ENCODE measurements at places on chromosomes 7 and 10. TPM values are rescaled to one million over a fixed set of nuclear protein-coding genes. Genes with fewer than 3 reads are reported as not detected.

Gene UTF1
- 0.26 TPM for polyA plus RNA-seq

Gene AKR1C4
- polyA plus RNA-seq = not detected

Gene GPRIN2
- 4.2 TPM for polyA plus RNA-seq

Gene EPHA1
- 17.9 TPM for polyA plus RNA-seq

Gene EN2
- polyA plus RNA-seq = 0.20 TPM

Gene IDI2
- polyA plus RNA-seq = not detected

Gene CFAP69
- 16.7 TPM for polyA plus RNA-seq

Gene AOC1
- polyA plus RNA-seq = 62.4 TPM

Gene GIMAP6
- 15.9 TPM for polyA plus RNA-seq

Gene CDNF
- polyA plus RNA-seq = 2.6 TPM

Gene FXYD4
- polyA plus RNA-seq = not detected

Gene UCMA
- polyA plus RNA-seq = not detected

Gene DLX6
- 0.05 TPM for polyA plus RNA-seq

Gene GPR158
- 0.35 TPM for polyA plus RNA-seq

Gene MKX
- 0.06 TPM for polyA plus RNA-seq

Gene FAM25C
- not detected for polyA plus RNA-seq
